ENCODE measurements at places on chromosomes 4 and X. TPM values are rescaled to one million over a fixed set of nuclear protein-coding genes. Genes with fewer than 3 reads are reported as not detected.

ETDC gene
- total RNA-seq, result not detected

INTU gene
- total RNA-seq, result 3.0 TPM

RPL39 gene
- total RNA-seq, result 1,787 TPM

ARR3 gene
- not detected for total RNA-seq

ABLIM2 gene
- not detected for total RNA-seq

PITX2 gene
- total RNA-seq, result 82.8 TPM

HSFX3 gene
- total RNA-seq, result not detected

AREG gene
- total RNA-seq, result 146 TPM

USP38 gene
- 22.7 TPM for total RNA-seq

HMX1 gene
- not detected for total RNA-seq

HSD17B10 gene
- 137 TPM for total RNA-seq
